Mesangial cell (primary cell): ENCODE measurements at places on chromosomes 5 and 9. TPM values are rescaled to one million over a fixed set of nuclear protein-coding genes. Genes with fewer than 3 reads are reported as not detected.

Gene PCDHA1
- total RNA-seq, result under 0.01 and 0.16 TPM in 2 replicates

Gene PCDHGA12
- 3.4 and 13.8 TPM in 2 replicates for total RNA-seq

Gene TLX3
- total RNA-seq, result not detected in 2 replicates

Gene ANP32B
- total RNA-seq, result 9.9 and 19.2 TPM in 2 replicates

Gene RNF208
- total RNA-seq, result 1.6 and 5.3 TPM in 2 replicates

Gene GABBR2
- total RNA-seq, result under 0.01 and 0.98 TPM in 2 replicates

Gene ENTR1
- 53.6 and 57.8 TPM in 2 replicates for total RNA-seq

Gene ADGRD2
- total RNA-seq, result not detected in 2 replicates

Gene AK8
- total RNA-seq, result 0.49 and 2.4 TPM in 2 replicates

Gene OR1J2
- total RNA-seq, result not detected in 2 replicates

Gene GNPDA1
- total RNA-seq, result 44.5 and 101 TPM in 2 replicates
